ENCODE measurements at places on chromosomes 1 and 21. TPM values are rescaled to one million over a fixed set of nuclear protein-coding genes. Genes with fewer than 3 reads are reported as not detected.

DNA sequence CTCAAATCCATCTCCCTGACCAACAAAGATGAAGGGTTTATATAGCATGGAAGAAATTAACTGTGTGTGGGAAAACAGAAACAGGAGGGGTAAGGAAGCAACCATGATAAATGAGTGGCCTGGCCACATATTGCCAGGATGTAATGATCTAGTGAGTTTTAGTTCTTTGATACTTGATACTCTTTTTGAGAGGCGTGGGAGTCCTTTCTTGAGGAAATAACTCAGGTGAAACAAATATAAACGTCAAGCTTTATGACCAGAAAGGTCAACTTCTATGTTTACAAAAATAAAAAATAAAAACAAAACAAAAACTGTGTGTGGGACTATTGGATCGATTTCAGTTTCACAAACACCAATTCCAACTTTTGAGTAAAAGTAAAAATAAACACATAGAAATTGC lies 860.8 kb upstream of the B3GALT2 start:
- no peak for DNase-seq

DNA sequence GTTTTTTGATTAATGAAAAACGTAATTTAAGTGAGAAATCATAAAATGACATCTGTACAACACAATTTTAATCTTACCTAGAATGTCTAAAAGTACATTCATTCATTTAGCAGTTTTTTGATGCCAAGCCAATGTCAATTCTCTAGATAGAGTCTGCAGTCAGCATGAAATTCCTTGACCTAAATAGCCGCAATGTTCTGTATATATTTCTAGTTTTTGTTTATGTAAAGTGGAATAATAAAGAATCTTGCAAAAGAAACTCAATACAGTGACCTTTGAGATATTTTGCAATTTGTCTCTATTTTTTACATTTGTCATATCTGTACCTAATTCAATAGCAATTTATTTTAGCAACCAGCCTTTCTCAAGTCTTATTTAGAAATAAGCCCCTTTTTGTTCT lies 176.0 kb downstream of the ATP6V1G3 start:
- peak; percentile 2 for DNase-seq

DNA sequence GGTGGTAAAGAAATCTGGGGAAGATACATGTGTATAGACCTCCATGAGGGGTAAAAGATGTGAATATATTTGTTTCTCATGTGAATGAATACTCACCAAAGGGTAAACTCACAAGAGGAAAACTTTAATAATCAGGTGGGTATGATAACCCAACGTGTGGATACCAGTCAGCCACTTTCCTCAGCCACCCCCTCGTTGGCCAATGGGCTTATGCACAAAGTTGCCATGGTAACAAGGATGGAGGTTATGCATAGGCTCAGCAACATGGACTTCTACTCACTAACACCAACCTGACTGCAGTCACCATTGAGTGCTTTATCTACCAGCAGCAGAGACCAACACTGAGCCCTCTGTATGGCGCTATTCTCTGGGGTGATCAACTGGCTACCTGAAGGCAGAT lies 424.4 kb downstream of the DUSP10 start:
- DNase-seq = no peak

DNA sequence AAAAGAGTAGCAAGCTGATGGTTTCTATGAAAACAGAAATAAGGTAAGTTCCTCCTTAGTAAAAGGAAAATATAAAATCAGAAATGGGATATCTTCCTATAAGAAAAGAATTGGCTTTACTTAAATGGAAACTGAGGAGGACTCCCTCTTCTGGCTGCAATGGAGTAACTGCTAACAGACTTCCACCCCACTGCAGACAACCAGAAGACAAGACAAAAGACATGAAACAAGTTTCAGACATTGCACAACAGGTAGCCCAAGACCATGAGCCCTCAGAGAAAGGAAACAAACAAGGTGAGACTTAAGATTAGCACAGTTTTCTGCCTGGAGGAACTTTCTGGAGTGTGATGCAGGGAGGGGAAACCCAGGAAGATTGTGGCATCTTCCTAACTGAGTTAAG lies 17.0 kb upstream of the OLFML2B start:
- no peak for DNase-seq

GRCh38 chr1:58780836-58781452 lies 2.9 kb downstream of the JUN start:
- peak; percentile 26 for DNase-seq

- no peak for DNase-seq
Observed at GRCh38 chr1:59323879-59324278, 27.0 kb downstream of the FGGY start.

- no peak for DNase-seq
Observed at GRCh38 chr1:54047384-54048305, 5.4 kb downstream of the TMEM59 start.

DNA sequence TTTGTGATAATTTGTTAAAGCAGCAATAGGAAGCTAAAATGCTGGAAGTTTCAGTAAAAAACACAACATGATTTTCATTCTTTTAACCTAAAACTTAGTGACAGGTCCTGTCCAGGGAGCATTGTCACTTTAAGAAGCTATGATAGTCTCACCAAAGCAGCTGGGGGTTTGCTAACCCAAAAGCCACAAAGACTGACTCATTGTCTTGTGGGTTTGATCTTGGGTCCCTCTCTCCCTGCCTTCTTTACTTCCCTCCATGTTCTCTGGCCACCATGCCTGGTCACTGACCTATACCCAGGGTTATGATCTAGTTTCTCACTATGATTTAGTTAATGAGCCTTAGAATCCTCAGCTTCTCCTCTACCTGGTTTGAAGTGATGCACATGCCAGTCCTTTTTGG lies 213.5 kb upstream of the PTGFR start:
- no peak for DNase-seq

LYPD8 gene
- polyA plus RNA-seq = not detected

ATP13A2 gene
- polyA plus RNA-seq = 14.5 TPM

MEX3A gene
- polyA plus RNA-seq = 21.7 TPM

AHDC1 gene
- not detected for polyA plus RNA-seq
